ENCODE measurements at places on chromosomes 5 and 9.
A peak's percentile ranks its signal among the peaks of the same experiment; 100 is the strongest.

DNA sequence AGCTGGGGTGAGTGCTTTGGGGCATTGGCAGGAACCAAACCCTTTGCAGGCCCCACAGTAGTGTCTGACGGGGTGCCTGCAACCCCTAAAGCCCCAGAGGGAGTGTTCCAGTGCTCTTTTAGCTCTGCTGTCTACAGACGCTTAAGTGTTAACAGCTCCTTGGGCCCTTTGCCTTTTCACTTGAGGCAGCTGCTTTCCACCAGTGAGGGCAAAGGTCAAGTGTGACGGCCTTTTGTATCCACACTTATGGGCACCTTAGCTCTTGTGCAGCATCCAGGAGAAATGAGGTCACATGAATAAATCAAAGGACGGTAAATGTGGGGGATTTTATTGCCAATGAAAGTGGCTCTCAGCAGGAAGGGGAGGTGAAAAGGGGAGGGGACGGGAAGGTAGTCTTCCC lies 241.4 kb upstream of the PCSK5 start:
- no peak for DNase-seq

DNA sequence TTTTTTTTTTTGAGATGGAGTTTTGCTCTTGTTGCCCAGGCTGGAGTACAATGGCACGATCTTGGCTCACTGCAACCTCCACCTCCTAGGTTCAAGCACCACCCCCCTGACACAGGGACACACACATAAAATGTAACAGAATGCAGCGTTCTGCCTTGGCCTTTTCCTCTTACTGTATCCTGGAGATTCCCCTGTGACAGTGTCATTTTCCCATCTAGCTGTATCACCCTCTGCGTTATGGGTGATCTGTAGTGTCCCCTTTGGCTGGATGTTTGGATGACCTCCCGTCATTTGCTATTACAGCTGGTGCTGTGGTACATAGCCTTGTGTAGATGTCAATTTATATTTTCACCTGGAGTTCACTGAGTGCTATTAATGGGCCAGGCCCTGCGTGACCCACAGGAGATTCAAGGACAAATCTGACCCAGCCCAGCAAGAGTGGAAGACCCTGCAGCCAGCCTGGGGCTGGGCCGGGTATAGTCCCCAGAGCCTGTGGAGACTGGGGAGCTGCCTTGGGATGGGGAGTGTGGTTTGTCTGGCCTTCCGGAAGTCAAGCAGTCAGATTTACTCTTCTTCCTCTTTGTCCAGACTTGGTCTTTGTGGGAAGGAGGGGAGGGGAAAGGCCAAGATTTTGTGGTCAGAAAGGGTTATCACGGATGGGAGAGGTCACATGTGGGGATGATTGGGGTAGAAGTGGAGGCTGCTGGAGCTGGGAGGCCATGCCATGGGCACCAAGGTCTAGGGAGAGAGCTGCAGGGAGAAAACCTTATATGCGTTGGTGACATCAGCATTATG lies 43.6 kb downstream of the ERGIC1 start:
- DNase-seq = peak; percentile 92

- peak; percentile 9 for DNase-seq
Measured at GRCh38 chr5:108379722-108380530, 2.0 kb downstream of the FBXL17 start.

GRCh38 chr9:131277910-131278701 lies 1.8 kb upstream of the FAM78A start:
- peak; percentile 59 for DNase-seq

GRCh38 chr9:83572524-83572923 lies 34.3 kb upstream of the FRMD3 start:
- DNase-seq = peak; percentile 43

GRCh38 chr5:98735806-98736507 lies 37.5 kb upstream of the RGMB start:
- peak; percentile 5 for DNase-seq

GRCh38 chr9:95486318-95486717 lies 30.5 kb downstream of the PTCH1 start:
- no peak for DNase-seq

DNA sequence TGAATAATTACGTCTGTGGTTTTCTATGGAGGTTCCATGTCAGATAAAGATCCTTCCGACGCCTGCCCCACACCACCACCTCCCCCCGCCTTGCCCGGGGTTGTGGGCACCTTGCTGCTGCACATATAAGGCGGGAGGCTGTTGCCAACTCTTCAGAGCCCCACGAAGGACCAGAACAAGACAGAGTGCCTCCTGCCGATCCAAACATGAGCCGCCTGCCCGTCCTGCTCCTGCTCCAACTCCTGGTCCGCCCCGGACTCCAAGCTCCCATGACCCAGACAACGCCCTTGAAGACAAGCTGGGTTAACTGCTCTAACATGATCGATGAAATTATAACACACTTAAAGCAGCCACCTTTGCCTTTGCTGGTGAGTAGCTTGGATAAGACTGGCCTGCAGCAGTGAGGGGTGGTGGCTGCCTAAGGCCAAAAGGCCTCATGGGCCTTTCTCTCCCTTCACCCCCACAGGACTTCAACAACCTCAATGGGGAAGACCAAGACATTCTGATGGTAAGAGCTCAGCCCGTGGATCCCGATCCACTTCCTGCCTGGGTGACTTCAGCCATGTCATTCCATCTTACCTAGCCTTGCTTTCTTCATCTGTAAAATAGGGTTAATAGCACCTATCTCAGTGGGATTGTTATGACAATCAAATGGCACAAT lies at the start of gene IL3:
Gene IL3 (plus strand): TSS at position 155 of the 661 bp plus-strand sequence. CDS start 52 bp downstream, at position 207.
- DNase-seq = no peak

GRCh38 chr5:142930395-142931110 lies 160.4 kb downstream of the ARHGAP26 start:
- DNase-seq = no peak

DNA sequence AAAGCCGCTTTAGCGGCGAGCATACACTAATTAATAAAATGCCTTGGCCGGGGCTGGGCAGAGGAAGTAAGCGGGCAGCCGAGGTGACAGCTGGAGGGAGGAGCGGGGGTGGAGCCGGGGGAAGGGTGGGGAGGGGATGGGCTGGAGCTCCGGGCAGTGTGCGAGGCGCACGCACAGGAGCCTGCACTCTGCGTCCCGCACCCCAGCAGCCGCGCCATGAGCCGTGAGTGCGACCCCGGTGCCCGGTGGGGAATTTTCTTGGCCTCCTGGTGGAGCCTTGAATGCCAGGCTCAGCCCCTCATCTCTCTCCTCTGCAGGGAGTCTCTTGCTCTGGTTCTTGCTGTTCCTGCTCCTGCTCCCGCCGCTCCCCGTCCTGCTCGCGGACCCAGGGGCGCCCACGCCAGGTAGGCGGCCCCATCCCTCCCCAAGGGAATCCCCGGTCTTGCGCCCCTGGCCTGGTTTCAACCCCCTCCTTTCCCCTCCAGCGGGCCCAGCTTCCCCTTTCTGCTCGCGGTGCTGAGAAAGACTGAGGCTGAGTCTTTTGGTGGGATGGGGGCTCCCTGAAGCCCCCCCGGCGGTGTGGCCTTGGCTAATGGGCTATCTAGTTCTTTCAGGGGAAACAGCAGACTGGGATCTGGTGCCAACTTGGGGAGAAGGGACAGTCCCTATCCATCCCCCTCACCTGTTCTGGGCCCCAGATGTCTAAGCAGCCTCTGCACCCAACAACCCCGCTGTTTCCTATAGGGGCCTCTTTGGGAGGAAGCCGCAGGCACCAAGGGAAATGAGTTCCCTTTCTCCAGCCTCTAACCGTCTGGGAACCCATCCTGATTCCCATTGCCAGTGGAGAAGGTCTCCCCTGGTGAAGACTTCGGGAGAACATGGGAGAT lies at the start of gene PTGS1:
Gene PTGS1 (plus strand): TSS at position 156 of the 887 bp plus-strand sequence. CDS start 61 bp downstream, at position 217.
- DNase-seq = peak; percentile 82

GRCh38 chr9:138101444-138102234 lies 224.1 kb downstream of the CACNA1B start:
- DNase-seq = no peak

DNA sequence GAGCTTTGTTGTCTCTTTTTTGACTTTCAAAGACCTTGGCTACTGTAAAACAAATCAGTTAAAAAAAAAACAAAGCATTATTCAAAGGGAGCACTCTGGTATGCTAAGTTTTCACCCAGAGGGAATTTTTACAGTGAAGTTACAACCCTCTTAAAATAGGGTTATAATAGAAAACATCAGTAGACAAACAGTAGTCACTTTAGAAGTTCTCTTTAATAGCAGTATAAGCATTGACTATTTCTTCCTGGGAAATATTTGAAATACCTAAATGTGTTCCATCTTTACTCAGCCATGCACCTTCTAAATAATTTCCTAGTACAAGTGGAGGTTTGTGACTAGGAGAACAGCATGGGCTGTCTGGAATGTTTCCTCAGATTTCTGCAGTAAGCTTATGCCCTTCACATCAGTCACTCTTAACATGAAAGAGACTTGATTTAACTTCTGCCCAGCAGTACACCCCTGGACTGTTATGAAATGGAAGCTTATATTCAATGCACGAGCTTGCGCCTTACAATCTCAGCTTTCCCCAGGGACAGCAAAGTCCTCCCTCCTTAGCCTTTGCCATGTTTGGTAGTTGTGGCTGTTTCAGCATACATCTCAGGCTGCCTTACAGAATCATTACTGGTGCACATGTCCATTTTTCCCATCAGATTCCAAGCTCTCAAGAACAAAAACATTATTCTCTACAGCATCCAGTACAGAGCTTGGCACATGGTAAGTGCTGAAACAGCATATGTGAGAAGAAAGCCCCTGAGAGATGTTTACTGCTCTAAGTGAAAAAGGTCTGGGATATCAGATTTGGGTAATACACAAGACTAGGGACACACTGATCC lies 191.5 kb downstream of the ZNF608 start:
- DNase-seq = no peak

GRCh38 chr5:59173578-59173977 lies 590.7 kb downstream of the RAB3C start:
- DNase-seq = no peak

- no peak for DNase-seq
Measured at GRCh38 chr5:11525020-11525419, 379.2 kb downstream of the CTNND2 start.

- DNase-seq = no peak
Measured at GRCh38 chr9:14085810-14086209, 228.1 kb downstream of the NFIB start.

DNA sequence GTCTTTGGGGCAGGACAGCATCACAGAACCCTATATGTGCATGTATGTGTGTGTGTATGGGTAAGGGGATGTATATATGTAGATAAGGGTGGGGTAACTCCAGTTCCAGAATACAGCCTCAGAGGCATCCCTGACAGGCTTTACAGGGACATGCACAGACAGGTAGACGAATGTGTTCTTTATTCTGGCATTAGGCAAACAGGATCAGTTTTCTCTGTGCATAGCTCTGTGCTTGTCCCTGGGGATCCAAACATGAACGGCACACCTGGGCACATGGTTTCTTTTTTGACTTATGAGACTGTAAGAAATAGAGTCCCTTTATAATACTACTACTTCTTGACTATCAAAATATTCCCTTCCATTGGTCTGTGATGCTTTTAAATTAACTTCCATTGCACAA lies 120.6 kb downstream of the TRIO start:
- no peak for DNase-seq

DNA sequence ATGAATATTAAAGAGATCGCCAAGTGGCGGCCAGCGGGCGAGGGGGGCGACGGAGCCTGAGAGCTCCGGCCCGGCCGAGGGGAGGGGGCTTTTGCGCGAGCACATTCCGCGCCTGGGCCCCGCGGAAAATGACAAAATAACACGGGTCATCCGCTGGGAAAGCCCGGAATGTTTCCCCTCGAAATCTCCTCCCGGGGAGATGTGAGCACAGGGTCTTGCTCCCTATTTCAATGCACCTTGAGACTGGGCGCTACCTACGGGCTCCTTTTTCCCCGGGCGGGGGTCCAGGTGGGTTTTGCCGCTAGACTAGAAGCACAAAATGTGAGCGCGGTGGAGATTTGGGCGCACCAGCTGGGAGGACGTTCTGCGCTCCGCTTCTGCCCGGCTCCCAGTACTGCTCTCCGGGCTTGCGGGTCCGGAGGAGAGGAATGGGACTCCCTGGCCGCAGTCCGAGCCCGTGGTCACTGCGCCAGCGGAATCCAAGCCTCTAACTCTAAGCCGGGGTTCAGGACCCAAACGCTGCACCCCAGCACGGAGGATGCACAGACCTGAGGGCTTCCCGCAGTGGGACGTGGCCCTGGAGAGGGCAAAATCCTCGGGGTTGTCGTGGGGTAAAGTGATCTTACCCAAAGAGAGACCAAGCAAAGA lies 2.8 kb upstream of the PRDM12 start:
- DNase-seq = no peak

DNA sequence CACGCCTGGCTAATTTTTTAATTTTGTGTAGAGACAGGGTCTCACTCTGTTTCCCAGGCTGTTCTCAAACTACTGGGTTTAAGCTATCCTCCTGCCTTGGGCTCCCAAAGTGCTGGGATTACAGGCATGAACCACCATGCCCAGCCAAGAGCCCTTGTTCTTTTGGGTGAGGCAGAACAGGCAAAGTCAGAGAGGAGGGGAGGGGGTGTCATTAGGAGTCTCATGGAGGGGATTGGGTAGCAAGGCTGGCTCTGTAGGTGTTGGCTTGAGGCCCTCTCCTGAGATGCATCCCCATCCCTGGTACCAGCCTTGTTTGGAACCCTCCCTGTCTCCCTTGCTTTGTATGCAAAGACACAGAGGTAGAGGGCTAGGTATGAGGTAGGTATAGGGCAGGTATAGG lies 24.1 kb downstream of the GSN start:
- DNase-seq = no peak

GRCh38 chr5:105632043-105632442 lies 2038.7 kb downstream of the EFNA5 start:
- DNase-seq = no peak

DNA sequence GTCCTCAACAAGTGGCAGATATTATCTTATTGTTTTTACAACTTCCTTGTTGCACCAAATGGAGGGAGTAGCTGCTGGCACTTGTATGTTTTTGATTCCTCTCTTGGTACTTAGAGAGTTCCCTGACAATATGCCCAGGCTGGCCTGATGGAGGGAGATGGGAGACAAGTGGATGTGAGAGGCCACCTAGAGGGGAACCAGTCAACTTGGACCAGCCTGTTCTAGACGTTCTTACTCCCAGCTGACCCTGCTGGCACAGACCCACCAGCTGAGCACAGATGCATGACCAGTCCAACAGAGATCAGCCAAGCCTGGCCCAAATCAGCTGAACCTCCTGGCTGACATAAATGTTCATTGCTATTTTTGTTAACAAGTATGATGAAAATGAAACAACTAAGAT lies 60.9 kb upstream of the GDNF start:
- no peak for DNase-seq

DNA sequence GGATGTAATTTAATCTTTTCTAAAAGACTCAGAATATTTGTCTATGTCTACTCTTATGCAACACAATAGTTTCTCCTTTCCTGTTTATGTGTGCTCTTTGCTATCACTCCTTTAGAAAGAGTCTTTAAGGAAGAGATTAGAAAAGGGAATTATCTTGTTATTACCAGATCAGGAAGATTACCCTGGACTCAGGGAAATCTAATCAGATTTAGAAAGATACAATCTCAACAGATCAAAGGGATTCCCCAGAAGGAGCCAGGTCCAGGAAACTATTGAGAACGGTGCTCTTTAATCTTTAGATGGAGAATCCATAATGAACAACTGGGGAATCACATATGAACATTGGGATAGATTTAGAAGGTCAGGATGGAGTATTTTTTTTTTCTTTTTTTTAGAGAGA lies 32.4 kb upstream of the ZFR start:
- DNase-seq = no peak

- no peak for DNase-seq
Measured at GRCh38 chr5:95938347-95938746, 23.3 kb downstream of the ELL2 start.

- peak; percentile 88 for DNase-seq
Measured at GRCh38 chr9:90515510-90515909, 127.1 kb downstream of the DIRAS2 start.

GRCh38 chr5:67695369-67695768 lies 498.8 kb upstream of the CD180 start:
- DNase-seq = no peak
